EL (cell line): ENCODE measurements at places on chromosomes 2 and 18.

- DNase-seq: peak; percentile 49
These were observed 139.6 kb upstream of the PELI1 start for GRCh38 chr2:64283641-64284361.

- no peak for DNase-seq
These were observed 226.9 kb upstream of the NXPH2 start for GRCh38 chr2:139007130-139007529.

DNA sequence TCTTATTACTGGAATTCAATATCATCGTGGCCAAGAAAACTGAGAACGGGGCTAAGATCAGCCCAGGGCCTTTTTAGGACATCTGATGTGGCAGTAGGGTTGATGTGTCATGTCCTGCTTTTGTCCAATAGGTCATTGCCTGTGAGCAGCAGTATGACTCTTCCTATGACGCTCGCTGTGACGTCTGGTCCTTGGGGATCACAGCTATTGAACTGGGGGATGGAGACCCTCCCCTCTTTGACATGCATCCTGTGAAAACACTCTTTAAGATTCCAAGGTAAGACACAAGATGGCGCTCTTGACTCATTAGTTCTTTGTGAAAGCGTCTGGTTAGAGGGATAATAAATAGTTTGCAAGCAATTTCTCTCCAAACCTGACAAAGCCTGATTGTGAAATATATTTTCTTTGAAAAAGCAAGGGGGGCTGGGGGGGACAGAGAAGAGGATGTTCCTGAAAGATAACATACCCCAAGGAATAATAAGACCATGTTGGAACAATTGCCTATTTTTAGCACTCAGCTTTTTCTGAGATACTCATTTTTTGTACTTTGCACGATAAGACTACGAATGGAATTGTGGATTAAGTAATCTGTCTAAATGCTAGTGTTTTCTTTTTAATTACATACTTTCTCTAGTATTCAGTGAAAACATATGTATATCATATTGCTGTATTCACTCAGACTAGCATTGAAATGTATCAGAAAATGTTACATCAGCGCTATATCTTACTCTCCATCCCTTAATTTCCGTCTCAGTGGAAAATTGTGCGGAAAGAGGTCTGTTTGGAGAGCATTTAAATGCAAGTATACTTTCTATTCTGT lies 58.1 kb downstream of the MYO3B start:
- DNase-seq: peak; percentile 45

DNA sequence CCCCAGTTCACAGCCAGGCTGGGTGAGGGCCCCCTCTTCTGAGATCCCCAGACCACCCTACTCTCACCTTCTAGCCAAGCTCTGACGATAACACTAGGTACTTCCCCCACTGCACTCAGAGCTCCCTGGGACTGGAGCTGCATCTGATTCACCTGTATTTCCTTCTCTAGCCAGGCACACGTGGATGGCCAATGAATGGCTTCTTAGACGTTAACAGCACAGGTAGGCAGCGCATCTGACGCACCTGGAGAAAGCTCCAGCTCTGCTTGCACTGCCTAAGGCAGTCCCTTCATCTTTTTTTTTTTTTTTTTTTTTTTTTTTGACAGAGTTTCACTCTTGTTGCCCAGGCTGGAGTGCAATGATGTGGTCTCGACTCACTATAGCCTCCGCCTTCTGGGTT lies 48.1 kb downstream of the GALNT14 start:
- no peak for DNase-seq
